ENCODE measurements at places on chromosomes 2 and 18.

DNA sequence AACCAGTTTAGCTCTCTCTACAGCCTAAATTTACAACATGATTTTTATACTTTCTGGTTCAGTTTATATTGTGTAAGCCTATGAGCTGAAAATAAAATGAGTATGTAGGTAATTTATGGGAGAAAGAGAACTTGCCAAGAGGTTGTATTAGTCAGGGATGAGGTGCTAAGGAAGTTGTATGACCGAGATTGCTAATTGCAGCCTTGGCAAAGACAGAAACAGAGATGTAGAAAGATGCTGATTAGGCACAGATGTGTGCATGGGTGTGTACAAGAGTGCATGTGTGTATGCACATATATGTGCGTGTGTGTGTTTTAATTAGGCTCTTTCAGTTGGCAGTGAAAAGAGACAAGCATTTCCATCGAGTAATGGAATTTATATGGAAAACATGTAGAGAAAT is 213.9 kb downstream of the FBXO15 start:
- DNase-seq = no peak

GRCh38 chr2:72883356-72883962 is 3.7 kb upstream of the SPR start:
- no peak for DNase-seq

DNA sequence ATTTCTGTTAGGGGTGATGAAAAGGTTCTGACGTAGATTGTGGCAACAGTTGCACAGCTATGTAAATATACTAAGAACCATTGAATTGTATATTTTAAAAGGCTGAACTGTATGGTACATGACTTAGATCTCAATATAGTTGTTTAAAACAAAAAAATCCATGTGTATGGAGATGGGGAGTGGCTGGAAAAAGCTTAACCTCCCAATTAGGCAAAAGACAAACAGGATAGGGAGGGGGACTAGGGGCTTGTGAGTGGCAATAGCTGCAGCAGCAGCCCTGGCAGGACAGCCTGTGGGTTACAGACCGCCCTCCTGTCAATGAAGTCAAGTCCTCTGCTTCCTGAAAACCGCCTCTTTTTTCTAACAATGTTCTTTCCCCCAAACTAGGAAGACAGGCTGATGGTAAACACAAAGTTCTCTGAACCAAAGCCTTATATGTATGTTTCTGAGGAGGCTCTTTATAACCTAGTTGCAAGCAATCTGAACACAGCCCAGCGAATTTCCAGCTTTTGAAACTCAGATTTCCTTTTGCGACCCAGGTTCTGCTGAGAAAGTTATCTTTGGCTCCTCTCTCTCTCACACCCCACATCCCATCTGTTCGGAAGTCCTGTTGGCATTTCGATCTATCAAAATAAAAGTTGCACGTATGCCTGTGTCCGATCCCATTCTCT is 10.3 kb downstream of the ATP8B1 start:
- no peak for DNase-seq

DNA sequence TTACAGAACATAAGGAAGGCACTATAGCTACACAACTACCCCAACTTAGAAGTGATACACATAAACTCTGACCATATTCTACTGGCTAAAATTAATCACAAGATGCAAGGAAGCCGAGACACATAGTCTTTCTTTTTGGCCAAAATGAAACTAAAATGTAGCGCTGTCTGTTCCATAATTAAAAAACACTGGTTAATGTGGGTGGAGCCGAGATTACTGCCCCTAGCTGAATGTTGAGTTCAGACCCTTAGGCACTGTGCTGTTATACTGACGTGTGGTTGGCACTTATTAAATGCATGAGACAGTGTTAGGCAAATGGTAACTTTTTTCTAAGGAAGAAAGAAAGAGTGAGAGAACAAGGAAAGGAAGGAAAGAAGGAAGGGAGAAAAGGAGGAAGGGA is 254.6 kb upstream of the RND3 start:
- DNase-seq = no peak

DNA sequence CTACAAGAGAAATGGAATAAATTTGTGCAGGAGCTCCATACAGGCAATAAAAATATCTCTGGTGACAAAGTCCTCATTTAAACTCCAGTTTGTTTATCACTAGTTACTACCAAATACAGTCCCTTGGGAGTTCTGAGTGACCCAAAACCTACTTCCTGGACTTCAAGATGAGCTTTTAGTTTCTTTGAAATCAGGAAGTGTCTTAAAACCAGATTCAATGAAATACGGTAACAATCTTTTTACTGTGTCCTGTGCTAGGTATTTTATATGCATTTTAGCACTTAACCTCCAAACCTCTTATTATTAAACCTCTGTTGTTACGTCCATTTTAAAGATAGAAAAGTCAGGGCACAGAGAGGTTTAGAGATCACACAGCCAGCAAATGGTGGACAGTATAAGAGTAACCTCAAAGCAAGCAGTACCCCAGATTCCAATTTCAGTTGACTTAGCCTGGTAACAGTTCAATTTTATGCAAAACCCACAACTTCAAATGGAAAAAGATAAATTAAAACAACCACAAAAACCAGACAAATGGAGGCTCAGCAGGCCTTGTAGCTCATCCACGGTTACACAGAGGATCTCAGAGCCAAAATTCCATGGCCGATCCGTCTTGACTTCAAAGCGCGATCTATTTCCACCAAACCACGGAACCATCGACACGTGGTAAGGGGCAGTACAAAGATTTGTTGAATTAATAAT is 1.3 kb upstream of the KCMF1 start:
- no peak for DNase-seq

DNA sequence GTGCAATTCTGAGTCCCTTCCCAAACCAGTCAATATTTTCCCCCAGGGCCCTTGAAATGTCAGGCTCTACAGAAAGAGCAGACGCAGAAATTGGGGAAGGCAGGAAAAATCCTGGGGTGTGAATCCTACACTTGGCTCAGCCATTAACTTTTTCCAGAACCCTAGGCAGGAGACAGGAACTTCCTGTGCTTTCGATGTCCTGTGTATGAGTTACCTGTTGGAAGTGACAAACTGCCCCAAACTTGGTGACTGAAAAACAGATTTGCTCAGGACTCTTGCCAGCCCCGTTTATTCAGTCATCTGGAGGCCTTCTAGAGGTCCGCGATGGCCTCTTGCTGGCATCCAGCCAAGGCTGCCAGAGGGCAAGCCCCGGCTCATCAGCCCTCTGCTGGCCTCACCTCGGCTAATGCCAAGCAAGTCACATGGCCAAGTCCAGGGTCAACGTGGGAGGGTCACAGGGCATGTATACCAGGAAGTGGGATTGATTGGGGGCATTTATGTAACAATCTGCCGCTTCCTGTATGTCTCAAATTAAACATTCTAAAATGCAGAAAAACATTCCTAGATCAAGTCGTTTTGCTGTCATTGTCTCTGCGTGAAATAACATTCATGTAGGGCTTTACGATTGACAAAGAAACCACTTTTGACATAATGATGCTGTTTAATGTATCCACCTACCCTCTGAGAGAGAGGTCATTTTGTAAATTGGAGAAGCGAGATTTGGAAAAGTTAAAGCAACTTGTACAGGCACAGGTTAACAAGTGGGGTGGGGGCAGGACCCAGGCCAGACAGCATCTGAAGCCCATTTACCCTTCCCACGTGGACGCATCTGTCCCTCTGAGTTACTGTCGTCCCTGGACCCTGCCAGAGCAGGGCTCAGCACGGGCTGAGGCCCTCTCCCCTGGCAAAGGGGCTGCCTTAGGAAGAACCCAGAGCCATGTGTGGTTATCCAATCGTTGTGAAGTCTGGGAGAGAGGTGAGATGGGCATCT is 179.4 kb downstream of the INHBB start:
- no peak for DNase-seq

- no peak for DNase-seq
Observed at GRCh38 chr18:32730620-32731091, 42.2 kb downstream of the KLHL14 start.

GRCh38 chr2:27123302-27124150 is at the start of gene ABHD1:
ABHD1 (plus strand) TSS chr2:27123815; CDS start chr2:27123949, 134 bp downstream.
- DNase-seq = peak; percentile 50

DNA sequence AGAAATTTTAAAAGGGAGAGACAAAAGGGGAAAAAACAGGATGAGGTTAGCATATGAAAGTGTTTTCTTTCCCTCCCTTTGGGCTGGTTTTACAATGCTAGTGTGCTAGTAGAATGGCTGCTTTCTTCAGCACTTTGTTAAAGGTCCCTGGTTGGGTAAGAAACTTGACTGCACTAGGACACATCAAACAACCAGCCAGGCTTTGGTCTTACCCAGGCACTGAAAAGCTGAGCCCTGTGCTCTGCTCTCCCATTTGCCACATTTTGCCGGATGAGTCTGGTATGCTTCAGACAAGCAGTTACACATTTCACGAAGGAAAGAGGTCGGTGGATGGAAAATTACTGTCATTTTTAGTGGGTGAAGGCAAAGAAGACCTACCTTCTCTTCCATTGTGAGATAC is 242.0 kb downstream of the DPP10 start:
- no peak for DNase-seq

DNA sequence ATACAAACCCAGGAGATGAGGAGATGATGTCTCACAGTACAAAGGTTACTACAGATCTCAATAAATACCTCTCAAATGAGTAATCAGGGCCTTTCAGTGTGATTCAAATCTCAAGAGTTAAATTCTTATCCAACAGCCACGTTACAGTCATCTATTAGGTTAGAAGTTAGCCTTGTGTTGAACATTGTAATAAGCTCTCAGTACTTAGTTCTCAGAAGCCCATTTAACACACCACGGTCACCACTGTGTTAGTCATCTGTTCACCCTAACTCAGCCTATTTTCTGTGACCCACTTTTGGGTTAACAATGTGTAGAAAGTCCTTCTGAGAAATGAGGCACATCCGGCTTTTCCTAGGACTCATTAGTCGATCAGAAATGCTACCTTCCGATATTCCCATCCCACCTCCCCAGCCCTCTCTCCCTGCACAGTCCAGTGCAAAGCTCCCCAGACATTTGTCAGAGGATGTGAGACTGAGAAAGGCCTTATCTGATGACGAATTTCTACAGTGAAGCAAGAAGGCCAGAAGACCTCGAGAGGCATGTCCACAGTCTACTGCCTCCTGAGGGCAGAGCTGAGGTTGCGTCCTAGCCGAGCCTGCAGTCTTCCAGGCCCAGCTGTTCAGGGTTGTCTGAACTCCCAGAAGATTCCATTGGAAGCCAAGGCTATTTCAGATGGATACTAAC is 92.6 kb downstream of the ACTR2 start:
- DNase-seq = no peak

DNA sequence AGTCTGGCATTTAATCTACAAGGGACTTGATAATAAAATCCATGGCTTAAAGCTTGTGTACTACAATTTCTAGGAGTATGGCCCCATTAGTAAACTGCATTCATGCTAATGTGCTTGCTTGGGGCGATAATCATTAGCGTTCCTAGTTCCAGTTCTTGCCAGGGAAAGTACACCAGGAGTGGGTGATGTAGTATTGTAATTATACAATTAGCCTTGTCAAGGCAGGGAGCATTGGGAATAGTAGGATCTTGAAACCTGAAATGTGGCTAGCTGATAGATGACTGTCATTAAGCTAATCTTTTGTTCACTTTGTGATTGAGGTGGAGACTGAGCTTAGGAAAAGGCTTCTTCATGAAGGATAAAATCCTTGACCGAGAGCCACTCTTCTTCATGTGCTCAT is 989.2 kb downstream of the CPS1 start:
- DNase-seq = no peak

- DNase-seq = no peak
Observed at GRCh38 chr18:38007676-38008330, 442.2 kb upstream of the CELF4 start.

- no peak for DNase-seq
Observed at GRCh38 chr2:69923116-69923515, 8.2 kb downstream of the MXD1 start.

DNA sequence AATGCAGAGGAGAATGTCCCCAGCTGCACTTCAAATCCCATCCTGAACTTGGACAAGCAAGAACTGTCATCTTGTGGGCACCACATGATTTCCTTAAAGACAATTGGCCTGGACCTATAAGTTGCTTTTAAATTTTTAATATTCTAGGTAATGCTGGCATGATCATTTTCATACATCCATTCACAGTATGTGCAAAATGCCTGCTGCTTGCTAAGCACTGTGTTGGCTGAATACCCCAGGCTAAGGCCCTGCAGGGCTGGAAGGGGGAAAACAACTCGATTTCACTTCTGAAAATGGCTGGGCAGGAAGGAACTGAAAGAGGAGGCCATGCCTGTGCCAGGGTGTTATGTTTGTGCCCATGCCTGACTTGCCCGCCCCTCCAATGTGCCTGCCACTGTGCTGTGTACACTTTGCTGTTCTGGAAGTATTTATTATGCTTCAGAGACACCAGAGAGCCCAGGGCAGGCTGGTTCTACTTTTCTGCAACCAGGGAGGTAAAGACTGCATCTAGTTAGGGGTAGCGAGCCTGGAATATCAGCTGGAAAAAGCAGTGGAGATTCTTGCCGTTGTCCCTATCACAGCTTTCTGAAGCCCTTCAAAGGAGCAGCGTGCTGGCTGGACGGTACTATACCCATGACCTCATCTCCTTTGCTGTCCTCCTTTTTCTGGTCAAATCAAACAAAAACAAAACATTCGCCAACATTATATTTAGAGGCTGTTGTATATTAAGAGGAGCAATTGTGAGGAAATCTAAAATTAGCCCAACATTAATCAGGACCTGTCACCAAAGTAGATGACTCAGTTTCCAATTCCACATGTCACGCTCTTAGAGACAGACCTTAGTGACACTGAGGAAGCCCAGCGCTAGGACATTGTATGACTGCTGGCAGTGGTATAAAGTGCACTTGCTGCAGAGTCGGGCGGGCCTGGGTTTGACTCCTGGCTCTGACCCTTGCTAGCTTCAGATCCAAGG is 158.1 kb downstream of the DDX1 start:
- DNase-seq = no peak

- no peak for DNase-seq
Observed at GRCh38 chr2:25103287-25103871, 61.5 kb downstream of the EFR3B start.

DNA sequence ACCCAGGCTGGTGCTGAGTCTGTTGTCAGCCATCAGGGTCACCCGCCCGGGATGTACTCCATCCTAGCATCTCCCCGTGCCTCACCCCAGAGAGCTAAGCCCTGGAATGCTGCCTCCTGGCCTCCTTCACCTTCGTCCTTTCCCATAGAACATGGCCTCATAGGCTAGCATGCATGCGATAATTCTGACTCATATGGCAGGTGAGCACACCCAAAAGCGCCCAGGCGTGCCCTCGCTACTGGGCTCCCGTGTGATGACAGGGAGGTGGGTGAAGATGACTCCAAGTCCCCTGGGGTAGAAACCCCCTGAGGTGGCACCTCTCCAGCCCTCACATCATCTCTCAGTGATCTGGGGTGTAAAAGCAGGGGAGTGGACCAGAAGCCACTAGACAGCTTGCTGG is 7.3 kb downstream of the SPR start:
- no peak for DNase-seq

- no peak for DNase-seq
Observed at GRCh38 chr2:128498589-128498988, 179.9 kb upstream of the HS6ST1 start.

Data from activated T-cell treated with anti-CD3 and anti-CD28 coated beads for 1 hour (primary cell).